ENCODE measurements at places on chromosomes 12 and 14.

- DNase-seq, result no peak
These were observed 60.0 kb upstream of the PNMA1 start for GRCh38 chr14:73774241-73774570.

- DNase-seq, result no peak
These were observed 217.5 kb downstream of the DPY19L2 start for GRCh38 chr12:63450816-63451215.

- DNase-seq, result peak; percentile 98
These were observed 99.9 kb downstream of the TMTC3 start for GRCh38 chr12:88241862-88242570.

DNA sequence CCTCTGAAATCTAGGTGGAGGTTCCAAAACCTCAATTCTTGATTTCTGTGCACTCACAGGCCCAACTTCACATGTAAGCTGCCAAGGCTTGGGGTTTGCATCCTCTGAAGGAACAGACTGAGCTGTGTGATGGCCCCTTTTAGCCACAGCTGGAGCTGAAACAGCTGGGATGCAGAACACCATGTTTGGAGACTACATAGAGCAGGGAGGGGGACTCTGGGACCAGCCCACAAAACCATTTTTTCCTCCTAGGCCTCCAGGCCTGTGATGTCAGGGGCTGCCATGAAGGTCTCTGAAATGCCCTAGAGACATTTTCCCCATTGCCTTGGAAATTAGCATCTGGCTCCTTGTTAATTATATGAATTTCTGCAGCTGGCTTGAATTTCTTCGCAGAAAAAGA is 1025.9 kb upstream of the NOVA1 start:
- no peak for DNase-seq

- peak; percentile 91 for DNase-seq
These were observed 6.0 kb upstream of the GPR84 start for GRCh38 chr12:54370171-54370730.

DNA sequence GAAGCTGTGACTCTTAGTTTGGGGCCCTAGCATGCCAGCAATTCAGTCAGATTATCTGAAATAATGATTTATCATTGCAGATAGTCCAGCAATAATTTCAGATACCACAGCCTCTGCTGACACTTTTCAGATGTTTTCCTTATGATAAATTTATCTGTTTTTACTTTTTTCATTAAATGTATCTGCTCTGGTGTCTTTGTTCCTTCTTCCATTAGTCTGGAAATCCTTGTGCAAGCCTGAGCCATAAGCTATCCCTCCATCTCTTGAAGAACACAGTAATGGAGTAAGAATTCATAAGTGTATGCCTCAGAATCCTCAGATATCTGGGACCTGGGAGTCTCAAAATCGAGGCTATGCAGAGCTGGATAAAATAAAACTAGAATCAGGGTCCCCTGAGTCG is 146.4 kb upstream of the KRR1 start:
- DNase-seq, result peak; percentile 32

DNA sequence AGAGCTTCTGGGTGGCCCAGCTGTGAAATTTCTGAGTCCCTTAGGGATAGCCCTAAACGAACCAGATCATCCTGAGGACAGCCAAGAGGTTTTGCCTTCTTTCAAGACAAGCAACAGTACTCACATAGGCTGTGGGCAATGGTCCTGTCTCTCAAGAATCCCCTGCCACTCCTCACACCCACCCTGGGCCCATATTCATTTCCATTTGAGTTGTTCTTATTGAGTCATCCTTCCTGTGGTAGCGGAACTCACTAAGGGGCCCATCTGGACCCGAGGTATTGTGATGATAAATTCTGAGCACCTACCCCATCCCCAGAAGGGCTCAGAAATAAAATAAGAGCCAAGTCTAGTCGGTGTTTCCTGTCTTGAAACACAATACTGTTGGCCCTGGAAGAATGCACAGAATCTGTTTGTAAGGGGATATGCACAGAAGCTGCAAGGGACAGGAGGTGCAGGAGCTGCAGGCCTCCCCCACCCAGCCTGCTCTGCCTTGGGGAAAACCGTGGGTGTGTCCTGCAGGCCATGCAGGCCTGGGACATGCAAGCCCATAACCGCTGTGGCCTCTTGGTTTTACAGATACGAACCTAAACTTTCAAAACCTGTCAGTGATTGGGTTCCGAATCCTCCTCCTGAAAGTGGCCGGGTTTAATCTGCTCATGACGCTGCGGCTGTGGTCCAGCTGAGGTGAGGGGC is 38.9 kb downstream of the DAD1 start:
- peak; percentile 70 for DNase-seq

GRCh38 chr12:54689984-54690383 is 41.8 kb upstream of the DCD start:
- peak; percentile 30 for DNase-seq

GRCh38 chr14:35386673-35387125 is 17.9 kb downstream of the NFKBIA start:
- no peak for DNase-seq

DNA sequence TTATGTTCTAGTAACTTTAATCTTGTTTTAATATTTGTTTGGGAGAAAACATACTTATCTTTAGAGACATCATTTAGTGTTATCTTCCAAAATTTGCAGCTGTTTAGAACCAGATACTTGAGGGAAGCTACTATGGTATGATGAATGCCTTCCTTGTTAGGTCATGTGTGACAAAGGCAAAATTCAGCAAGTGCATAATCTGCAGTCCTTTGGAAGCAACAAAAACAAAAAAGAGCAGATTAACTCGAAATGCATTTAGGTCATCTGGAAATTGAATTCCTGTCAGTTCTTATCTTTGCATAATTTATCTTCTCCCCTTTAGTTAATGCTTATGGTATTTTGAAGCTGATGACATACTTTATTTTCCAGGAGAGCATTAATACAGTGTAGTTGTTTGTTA is 3.5 kb downstream of the FBXO34 start:
- DNase-seq, result peak; percentile 52

- no peak for DNase-seq
These were observed 57.3 kb downstream of the NRXN3 start for GRCh38 chr14:78227248-78228077.

- no peak for DNase-seq
These were observed 46.3 kb upstream of the FLRT2 start for GRCh38 chr14:85483652-85484051.

All from ELR (cell line).